Mammary epithelial cell (primary cell): ENCODE measurements at places on chromosomes 6 and 20.

- no peak for DNase-seq
Observed at GRCh38 chr6:28565823-28566526, 40.3 kb downstream of the GPX5 start.

GRCh38 chr6:33428224-33428965, 8.5 kb downstream of the SYNGAP1 start:
- DNase-seq: peak; percentile 45

DNA sequence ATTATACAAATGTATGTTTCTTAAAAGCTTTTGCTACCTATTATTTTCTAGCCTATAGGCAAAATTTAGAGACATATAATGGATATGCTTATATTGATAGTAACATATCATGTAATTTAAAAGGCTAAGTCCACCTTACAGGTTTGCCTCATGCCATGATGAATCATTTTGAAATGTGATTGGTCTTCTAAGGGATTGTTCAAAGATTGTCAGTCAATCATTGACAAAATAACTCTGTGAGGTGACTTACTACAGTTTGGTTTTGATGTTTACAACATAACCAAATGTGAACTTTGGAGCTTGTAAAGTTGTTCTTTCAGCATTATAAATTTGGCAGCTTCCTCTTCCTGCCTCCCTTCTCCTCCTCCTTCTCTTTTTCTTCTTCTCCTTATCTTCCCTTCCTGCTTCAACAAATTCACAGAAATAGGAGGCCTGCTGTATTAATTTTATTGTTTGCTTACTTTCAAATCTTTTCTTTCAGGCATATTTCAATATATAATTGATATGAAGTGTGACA, 39.7 kb upstream of the ZFP64 start:
- no peak for DNase-seq

- DNase-seq: no peak
Observed at GRCh38 chr6:137351890-137352289, 132.7 kb upstream of the IFNGR1 start.

- DNase-seq: no peak
Observed at GRCh38 chr20:44696315-44696714, 18.9 kb upstream of the CCN5 start.

DNA sequence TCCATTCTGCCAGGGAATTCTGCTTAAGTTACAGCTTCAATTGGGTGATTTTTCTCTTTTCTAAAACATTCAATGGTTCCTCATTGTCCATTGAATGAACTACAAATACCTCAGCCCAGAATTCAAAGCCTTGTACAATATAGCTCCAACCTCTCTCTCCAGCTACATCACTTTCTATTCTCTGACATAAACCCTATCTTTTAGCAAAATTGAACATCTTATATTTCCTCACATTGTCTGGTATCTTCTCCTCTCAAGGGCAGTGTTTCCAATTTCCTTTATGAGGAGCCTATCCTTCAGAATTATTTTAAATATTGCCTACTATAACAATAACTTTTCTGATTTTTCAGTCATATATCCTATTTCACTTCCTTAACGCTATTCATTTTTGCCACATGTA, 203.6 kb upstream of the RNF217 start:
- DNase-seq: no peak

DNA sequence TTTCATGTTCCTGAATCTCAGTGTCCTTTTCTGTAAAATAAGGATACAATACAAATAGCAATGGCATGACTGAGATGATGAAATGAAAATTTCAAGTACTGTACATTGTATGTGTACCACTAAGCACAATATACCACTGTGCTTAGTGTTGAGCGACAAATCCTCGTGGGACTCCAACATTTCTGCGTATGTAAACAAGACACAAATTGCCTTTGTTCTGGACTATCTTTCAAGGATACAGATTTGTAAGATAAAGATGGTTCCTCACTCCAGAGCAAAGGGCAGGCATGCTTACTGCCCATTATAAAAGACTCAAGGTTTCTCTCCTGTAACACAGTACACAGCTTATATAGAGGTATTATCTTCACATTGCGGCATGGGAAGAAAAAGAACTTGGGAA, 6.0 kb downstream of the RARS2 start:
- DNase-seq: no peak

GRCh38 chr6:14281811-14282660, 164.5 kb downstream of the CD83 start:
- no peak for DNase-seq

DNA sequence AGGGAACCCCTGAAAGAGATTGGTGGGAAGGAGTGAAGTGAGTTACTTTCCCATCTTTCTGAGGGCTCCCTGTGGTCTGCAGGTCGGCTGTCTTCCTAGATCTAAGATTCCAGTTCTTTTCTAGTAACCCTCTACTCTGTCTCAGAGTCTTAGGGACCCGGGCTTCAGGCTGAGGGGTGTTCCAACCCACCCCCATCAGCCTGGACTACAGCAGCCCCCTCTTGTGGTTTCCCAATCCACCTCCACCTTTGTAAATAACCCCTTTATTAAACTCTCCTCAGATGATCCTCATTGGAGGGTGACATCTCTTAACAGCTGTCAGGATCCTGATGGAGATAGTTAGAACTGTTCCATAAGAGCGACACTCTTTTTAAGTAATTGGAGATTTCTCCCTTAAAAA, 300.4 kb downstream of the LRFN2 start:
- DNase-seq: no peak

DNA sequence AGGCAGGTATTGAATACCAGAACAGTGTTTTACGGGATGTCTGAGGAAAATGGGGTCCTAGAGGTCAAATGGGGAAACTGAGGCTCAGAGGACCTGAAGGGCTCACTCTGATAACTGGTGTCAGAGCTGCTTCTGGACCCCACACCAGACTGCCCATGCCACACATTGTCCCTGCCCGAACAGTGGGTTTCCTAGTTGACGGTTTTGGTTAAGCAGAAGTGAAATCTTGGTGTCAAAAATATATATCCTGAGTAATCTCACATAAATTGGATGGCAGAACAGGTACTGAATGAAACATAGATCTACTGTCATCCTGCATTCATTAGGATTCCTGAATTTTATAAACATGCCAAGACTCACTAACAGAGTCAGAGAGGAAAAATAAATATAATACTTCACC, 16.3 kb downstream of the NOX3 start:
- no peak for DNase-seq

DNA sequence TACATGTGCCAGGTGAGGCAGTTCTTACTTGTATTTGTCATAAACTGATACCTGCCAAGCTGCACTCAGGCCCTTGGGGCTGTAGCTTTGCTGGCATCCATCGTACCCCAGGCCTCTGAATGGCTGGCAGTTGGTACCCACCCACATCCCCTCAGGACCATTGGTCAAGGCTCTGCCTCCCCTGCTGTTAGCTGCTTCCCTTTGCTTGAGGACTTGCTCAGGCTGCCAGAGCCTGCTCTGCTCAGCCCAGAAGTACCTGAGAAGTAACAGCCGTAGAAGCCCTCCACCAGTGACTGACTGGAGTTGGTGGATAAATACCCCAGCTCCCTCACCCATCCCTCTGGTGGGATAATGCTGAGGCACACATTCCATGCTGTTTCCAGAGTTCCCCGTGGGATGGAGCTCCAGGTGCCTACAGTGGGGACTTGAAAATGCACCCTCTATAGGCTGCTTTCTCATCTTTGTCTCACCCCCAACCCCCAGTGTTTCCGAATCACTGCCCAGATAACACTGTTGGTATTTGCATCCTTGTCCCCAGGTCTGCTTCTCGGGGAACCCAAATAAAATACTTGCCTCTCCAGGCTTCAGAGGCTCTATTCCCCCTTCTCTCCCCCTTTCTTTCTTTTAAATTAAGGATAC, 7.3 kb downstream of the EBF4 start:
- DNase-seq: no peak

DNA sequence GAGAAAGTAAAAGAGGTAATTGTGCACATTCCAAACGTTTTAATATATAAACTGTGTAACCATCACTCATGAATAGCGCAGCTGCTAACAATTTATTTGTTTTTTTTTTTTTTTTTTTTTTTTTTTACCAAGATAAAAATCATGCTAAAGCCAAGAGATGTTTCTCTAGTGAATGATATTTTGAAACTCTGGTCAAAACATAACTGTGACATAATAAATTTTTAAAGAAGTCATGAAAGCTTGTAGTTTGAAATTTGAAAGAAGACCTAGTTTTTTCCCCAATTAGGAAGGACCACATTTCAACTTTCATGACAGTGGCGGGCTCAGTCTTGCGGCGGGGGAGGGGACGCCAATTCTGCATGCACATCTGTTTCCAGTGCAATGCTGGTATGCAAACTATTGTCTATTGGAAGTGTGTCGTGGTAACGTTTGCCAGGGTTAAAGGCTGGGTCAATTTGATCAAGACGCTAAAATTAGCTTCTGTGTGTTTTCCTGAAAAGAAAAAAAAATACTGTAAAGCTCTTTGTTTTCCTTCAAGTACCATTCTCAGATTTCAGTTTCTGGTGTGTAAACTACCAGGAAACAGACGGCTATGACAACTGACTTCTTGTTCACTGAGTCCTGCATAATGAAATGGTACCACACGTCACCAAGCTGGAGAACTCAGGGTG, 211.9 kb downstream of the FOXC1 start:
- no peak for DNase-seq

DNA sequence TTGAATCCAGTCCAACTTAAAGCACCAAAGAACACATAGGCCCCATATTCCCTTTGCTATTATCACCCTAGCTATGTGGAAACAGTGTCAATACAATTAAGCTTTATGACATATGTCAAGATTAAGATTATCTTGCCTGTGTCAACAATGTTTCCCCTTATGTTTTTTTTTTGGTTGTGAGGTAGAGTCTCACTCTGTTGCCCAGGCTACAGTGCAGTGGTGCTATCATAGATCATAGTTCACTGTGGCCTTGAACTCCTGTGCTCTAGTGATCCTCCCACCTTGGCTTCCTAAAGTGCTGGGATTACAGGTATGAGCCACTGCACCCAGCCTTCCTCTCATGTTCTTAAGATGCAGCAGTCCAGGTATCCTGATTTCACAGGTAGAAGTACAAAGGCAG, 17.8 kb downstream of the AFG1L start:
- no peak for DNase-seq

DNA sequence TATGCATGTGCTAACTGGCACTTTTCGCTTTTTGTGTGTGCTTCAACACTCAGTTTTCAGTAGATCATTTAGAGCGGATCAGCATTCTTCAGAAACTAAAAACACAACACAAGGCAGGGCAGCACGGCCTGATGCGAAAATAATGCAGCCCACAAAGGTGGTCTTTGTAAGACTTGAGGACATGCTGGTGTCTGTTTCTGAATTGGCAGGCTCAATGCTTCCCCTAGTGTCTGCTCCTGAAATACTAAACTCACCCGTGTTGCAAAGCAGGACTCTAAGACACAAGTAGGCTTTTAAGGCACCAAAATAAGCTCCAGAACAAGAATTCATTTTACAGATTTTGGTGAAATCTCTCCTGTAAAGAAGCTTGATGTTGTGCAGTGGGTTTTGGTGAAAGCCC, 676.5 kb downstream of the TENT5A start:
- DNase-seq: no peak

DNA sequence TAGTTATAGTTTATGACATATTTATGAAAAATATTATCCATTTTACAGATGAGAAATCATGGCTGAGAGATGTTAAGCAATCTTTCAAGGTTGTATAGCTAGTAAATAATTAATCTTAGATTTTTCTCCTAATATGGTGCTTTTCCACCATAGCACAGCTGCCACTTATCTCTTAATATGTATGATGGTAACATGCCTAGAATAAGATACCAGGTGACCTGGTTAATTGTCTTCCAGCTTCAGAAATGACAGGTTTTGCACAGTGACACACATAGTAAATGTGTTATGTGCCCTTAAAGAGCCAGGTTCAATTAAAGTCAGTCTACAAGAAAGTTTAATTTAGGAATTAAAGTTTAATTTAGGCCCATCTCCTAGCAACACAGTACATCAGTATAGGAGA, 14.8 kb downstream of the TUBB2A start:
- no peak for DNase-seq

DNA sequence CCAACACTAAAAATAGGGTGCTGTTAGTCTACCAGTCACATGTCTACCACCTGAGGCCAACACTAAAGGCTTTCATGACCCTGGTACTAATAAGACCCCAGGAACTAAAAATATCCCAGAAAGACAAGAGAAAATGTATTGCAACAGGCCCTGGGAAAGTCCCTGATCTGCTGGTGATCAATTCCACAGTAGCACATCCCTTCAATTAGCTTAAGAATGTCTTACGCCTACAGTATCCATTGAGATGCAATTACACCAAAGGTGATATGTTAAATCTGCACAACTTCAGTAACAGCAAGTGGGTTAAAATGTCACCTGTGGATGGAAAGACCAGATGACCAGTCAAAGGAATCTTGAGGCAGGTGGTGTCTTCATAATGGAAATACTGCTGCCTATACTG, 3.1 kb downstream of the SEMG1 start:
- no peak for DNase-seq

- peak; percentile 62 for DNase-seq
Observed at GRCh38 chr20:6920991-6921613, 153.6 kb downstream of the BMP2 start.

- DNase-seq: no peak
Observed at GRCh38 chr20:44028003-44028730, 113.5 kb downstream of the TOX2 start.

GRCh38 chr6:57242505-57242904, 20.4 kb upstream of the RAB23 start:
- peak; percentile 46 for DNase-seq

DNA sequence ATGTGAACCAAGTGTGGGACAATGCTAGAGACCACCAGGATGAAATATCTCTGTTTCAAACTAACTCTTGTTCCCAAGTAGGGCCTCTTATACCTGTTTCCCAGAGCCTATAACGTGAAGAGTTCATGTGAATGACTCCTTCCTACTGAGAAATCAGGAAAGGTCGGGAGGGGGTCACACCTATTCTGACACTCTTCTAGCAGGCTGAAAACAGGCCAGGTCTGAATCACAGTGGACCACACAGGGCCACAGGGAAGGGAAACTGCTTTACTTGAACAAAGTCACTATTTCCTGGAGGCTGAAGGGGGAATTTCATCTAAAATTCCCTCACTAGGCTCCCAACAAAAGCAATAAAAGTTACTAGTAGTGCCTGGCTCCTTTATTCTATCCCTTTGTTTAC, 88.4 kb upstream of the BMP2 start:
- no peak for DNase-seq

- DNase-seq: peak; percentile 45
Observed at GRCh38 chr20:62030834-62031434, 34.7 kb downstream of the TAF4 start.

- no peak for DNase-seq
Observed at GRCh38 chr6:167826896-167827582, at the start of gene AFDN. Gene AFDN, plus strand, starts transcription at chr6:167826911. Its CDS starts 222 bp downstream, at chr6:167827133.

DNA sequence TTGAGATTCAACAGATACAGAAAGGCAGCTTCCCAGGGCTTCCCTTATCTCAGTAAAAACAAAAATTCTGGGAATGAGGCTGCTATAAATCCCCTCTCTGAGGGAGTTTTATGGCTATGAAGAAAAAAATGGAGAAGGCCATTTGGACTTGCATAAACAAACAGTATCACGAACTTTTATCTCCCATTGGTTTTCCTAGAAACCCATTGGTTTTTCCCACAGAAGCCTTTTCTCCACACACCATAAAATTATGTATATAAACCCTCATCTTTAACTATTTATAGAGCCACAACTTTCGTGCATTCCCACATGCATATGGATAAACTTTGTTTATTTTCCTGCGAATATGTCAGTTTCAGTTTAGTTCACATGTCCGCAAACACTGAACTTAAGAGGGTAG, 36.2 kb upstream of the BTBD3 start:
- DNase-seq: no peak
